Upper lobe of left lung (tissue), 6 donors: ENCODE measurements at places on chromosomes 7 and 10.

DNA sequence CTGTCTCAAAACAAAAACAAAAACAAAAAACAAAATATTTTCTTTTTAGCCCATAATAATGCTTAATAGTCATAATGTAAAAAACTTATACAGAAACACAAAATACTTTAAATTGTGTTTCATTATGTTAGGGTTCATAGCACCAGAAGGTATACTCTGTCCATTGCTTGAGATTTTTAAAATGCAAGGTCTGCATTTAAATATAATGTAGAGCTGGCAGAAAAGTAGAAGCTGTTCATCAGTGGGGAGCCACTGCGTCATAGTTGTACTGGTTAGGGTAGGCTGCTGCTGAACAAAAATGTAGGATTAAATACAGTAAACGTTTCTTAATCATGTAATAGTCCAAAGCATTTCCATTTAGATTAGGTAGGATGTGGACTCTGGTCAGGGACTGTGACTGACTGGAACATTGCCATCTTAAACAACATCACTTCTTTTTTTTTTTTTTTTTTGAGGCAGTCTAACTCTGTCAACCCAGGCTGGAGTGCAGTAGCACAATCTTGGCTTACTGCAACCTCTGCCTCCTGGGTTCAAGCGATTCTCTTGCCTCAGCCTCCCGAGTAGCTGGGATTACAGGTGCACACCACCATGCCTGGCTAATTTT lies 85.2 kb downstream of the ANKIB1 start:
- DNase-seq = no peak

DNA sequence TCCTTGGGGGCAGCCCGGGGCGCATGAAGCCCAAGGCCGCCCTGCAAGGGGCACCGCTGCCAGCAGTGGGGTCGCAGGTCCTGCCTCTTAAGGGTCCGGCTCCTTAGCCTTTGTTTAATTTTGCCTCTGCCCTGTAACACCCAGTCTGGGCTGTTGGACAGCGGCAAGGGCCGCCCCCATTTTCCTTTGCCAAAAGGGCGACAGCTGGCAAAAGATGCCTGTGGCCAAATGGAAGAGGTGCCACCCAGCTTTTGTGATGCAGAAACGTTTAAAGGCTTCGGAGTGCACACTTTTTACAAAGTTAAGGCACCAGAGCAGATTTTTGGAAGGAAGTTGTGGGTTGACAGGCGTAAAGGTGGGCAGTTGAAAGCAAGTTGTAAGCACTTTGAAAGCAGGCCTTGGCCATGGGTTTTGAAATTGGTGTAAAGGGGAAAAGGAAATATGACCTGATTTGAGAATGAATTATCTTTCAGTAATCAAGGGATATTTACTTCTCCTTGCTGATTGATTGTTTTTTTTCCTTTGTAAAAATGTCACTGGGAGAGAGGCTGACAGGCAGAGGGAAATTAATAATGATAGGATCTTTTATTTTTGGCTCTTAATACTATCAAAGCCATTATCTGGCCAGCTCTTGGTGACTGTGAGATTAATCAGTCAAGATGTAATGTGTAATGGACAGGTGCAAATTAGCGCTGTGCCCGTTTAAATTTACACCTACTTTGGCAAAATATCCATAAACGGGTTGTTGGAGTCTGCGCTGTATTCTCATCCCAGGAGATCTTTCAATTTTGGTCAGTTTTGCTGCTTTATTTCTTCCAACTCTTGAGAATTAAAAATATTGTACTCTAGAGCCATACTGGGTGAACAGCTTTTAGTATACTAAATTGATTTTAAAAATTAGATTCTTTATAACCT lies 1.2 kb downstream of the CASD1 start:
- peak; percentile 46 for DNase-seq

- DNase-seq = no peak
These were observed 420 bp upstream of the KLHL7 start for GRCh38 chr7:23105086-23105643.

DNA sequence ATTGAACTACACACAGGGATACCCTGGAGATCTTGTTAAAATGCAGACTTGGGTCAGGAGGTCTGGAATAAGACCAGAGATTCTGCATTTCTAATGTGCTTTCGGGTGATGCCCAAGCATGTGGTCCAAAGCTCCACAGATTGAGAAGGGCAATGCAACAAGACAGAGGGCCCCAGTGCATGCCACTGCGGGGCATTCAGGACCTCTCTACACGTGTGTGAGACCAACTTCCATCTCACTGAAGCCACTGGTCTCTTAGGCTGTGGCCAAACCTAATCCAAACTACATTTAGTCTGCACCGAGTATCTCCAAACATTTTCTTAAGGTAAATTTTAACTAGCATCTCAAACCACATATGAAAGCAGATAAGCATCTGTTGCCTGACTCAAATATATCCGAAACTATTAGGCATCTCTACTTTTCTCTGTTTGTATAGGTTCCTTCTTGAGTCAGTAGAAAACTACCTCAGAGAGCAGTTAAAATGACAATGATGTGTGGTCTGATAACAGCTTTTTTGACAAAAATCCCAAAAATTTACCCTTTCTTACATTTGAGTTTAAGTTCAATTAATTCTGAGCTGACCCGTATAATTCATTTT lies 107.5 kb downstream of the ELMO1 start:
- no peak for DNase-seq

DNA sequence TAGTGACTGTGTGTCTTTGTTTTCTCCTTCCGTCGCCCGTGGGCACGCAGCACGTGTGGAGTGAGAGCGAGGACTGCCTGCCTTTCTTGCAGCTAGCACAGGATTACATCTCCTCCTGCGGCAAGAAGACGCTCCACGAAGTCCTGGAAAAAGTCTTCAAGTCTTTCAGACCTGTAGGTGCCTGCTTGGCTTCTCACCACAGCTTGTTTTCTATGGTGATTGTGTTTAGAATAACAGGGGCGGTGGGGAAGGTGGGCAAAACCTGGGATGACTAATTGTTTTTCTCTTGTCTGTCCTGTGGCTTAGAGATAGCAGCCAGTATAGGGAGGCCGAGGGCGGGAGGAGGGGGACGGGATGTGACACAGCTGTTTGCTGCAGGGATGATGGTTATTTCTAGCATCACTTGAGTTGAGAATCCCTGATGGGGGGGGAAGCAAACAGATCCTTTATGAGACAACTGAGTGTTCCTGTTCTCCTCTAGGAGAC lies 11.4 kb downstream of the MTURN start:
- DNase-seq = no peak

DNA sequence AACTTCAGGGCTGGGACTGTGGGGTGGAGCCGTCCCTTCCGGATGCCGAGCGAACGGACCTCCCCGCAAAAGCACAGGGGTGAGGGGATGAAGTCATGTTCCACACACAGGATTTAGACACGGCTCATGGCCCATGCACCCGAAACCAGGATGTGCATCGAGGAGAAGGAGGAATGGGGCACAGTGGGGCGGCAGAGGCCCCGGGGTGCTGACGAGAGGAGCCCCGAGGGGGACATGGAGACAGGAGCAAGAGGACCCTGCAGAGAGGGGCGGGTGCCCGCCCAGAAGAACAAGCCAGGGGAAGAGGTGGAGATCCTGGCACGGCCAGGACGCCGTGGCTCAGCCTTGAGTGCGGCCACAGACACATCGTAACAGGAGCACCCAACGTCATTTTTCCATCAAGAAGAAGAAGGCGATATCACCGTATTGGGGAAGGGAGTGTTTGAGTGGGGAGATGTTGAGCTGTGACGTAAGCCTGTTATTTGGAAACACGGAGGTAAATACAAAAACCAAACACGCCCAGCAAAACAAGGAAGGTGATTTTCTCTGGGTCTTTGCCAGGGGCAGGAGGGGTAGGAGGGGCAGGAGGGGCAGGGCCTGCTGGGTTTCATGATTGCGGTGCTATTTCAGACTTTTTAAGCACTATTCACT lies 25.3 kb upstream of the FOXL3 start:
- peak; percentile 69 for DNase-seq

GRCh38 chr10:70908406-70909296 lies 20.3 kb upstream of the PCBD1 start:
- no peak for DNase-seq

DNA sequence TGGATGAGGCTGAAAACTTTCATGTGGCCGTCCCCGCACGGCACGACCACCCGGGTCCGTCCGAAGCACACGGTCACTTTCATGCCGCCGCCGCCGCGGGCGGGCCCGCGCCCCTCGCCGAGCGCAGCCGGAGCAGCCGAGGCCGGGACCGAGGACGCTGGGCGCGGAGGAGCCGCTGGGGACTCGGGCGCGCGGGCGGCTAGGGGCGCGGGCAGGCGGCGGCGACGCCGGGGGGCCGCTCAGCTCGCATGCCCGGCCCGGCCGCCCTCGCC lies 247 bp downstream of the PARD3 start:
- no peak for DNase-seq

GRCh38 chr7:919924-920341 lies 34.5 kb downstream of the ADAP1 start:
- DNase-seq = no peak

DNA sequence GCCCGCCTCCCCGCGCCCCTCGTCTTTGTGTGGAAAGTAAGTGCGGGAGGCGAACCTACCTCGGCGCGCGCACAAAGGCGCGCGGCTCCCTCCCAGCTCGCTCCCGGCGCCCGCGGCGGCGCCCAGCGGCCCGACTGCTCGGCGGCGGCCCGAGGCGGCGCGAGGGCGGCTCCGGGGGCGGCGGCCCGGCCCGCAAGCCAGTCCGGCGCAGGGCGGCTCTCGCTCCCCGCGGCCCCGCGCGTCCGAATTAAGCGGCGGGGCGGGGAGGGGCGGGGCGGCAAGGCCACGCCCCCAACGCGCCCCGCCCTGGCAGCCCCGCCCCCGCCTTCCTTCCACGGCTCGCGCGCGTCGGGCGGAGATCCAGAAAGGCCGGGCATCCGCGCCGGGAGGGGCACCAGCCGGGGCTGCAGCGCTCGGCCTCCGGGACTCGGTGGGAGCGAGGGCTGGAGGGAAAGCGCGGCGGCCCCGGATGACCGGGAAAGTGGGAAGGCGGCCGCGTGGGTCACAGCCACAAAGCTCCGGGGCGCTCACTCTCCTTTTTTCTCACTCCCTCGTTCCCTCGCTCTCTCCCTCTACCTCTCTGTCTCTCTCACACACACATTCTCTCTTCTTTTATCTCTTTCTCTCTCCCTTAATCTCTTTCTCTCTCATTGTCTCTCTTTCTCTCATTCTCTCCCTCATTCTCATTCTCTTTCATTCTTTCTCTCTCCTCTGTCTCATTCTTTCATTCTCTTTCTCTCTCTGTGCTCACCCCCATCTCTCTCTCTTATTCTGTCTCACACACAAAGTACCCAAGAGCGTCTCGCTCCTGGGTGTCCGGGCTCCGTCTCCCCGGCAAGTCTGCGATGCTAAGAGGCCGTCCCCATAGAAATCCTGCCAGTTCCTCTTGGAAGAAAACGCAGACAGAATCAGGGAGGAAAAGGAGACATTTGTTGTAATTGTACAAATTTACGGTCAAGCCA lies 170.2 kb downstream of the FAM107B start:
- DNase-seq = peak; percentile 96

GRCh38 chr7:73936967-73937366 lies 76.0 kb downstream of the TMEM270 start:
- no peak for DNase-seq

GRCh38 chr7:19915596-19915995 lies 142.2 kb upstream of the TMEM196 start:
- DNase-seq = no peak

DNA sequence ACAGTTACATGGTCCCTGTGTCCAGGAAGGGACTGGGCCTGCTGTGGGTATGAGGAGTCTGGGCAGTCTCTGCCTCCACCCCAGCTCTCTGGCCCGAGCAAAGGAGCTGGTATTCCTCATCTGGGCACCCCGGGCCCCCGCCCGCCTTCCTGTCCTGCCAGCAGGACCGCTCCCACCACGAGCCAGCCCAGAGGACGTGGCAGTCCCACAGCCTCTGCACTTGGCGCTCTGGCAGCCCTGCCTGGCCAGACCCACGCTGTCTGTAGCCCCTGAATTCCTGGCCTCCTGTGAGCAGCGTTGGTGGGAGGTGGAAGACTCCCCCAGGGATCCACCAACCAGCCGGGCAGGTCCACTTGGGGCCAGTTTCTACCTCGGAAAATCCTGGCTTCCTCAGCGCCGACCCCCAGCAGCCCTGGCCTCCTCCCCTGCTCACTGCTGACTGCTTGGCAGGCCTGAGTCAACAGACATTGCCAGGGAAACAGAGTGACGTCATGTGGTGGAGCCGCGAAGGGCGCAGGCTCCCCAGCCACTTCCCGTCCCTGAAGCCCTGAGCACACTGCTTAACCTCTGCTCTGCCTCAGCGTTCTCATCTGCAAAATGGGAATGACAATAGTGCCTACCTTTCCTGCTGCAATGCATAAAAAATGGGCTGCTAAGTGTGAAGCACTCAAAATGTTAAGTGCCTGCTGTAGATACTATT lies 21.6 kb upstream of the LIMK1 start:
- DNase-seq = peak; percentile 91

GRCh38 chr10:5514226-5514850 lies 10.4 kb upstream of the CALML3 start:
- DNase-seq = no peak

GRCh38 chr7:113715981-113716856 lies 202.6 kb downstream of the PPP1R3A start:
- DNase-seq = no peak

GRCh38 chr10:102420181-102420713 lies 389 bp upstream of the FBXL15 start:
- DNase-seq = no peak

GRCh38 chr7:136687693-136688322 lies 180.6 kb upstream of the CHRM2 start:
- DNase-seq = no peak

DNA sequence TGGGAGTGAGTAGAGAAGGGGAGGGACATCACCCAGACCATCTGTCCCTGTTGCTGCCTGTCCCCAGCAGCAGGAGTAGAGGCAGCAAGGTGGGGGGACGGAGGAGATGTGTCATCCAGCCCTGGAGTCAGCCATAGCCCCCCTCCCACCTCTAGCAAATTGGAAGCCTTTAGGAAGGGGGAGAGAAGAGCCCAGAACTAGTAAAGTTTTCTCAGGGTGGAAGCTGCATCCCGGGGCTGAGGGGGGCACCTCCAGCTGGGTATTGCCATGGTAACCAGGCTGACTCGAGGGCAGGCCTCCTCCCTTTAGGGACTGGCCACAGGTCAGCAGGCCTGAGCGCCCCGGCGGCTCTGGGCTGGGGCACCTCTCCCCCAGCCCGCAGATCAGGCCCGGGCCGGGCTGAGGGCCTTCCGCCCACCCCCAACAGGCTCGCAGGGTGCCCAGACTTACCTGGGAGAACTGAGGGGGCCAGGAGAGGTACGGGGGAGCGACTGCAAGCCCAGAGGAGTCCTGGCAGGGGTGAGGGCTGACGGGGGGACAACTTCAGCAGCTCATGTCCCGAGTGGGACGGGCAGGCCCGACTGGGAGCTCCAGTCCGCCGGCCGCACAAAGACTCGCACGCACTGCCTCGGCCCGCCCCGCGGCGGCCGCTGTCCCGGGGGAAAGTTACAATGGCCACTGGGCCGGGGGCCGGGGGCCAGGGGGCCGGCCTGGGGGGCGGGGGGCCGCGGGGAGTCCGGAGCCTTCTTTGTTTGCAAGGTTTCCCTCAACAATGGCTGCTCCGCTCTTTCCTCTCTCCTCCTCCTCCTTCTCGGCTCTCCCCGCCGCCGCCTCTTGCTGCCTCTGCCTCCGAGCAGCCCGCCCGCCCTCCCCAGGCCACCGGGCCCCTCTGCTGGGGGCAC lies 6.0 kb downstream of the LDB1 start:
- peak; percentile 90 for DNase-seq
